Progenitor cell of endocrine pancreas (in vitro differentiated cells): ENCODE measurements at places on chromosomes 2 and 18. TPM values are rescaled to one million over a fixed set of nuclear protein-coding genes. Genes with fewer than 3 reads are reported as not detected.

DNA sequence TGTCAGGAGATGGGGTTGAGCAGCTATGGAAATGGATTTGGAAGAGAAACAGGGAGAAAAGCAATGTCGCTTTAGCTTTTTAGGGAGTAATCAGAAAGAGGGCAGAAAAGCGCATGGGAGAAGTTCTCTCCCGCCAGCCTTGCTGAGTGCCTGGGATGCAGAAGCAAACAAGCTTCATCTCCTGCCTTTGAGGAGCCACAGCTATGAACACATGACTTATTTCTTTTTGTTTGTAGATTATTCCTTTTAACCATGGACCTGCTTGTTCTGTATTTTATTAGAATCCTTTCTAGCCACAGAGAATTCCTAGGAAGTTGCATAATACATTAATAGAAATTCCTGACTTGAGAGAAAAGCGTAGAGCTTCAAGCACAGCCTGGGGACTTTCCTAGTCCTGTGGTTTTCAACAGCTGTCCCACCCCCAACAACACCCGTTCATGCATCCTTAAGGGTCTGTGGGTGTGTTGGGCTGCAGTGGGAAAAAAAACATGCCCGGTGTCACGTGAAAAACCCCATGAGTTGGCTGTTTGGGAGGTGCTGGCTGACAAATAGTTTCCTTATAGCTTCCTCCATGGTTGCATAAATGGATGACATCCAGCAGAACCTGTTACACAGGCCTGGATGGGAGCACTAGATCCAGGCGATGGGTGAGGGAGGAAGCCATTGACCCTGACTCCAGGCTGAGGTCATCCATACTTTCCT lies 14.9 kb downstream of the SLC9A4 start:
- no peaks in the 10 kb centered on the region for H3K4me1 ChIP-seq
- H3K4me3 ChIP-seq: no peak overlapping the region
- no peaks in the 10 kb centered on the region for H3K36me3 ChIP-seq
- DNase-seq: no peak
- peaks cover 3% of the 10 kb centered on the region for H3K27me3 ChIP-seq

DNA sequence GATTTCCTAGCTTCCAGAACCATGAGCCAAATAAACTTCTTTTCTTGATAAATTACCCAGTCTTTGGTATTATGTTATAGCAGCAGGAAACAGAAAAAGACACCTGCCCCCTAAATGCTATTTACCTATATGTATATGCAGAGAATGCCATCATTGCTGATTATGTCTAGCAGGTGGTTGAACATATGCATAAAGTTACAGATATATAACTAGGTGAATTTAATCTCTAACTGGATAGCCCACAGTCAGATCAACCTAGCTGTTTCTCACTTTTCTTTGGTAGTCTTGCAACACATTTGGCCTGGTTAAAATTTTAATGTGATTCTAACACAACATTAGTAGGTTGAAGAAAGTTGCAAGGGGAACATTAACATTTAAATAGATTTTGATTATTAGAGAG lies 7.1 kb upstream of the CERS6 start:
- H3K36me3 ChIP-seq: no peaks in the 10 kb centered on the region
- H3K4me3 ChIP-seq: no peak overlapping the region
- H3K27ac ChIP-seq: no peak overlapping the region
- H3K4me1 ChIP-seq: no peaks in the 10 kb centered on the region
- H3K27me3 ChIP-seq: no peaks in the 10 kb centered on the region

GRCh38 chr2:158745067-158745865 lies 49.9 kb upstream of the DAPL1 start:
- DNase-seq: no peak
- no peak overlapping the region for H3K4me3 ChIP-seq
- peaks cover 6% of the 10 kb centered on the region for H3K4me1 ChIP-seq
- H3K27ac ChIP-seq: peak overlapping the region; percentile 2

- no peaks in the 10 kb centered on the region for H3K27me3 ChIP-seq
- DNase-seq: no peak
- H3K4me3 ChIP-seq: no peak overlapping the region
- H3K4me1 ChIP-seq: peaks cover 22% of the 10 kb centered on the region
- H3K27ac ChIP-seq: no peak overlapping the region
- peaks cover 2% of the 10 kb centered on the region for H3K36me3 ChIP-seq
Observed at GRCh38 chr2:191869178-191869577, 22.3 kb upstream of the CAVIN2 start.

GRCh38 chr2:68715353-68716041 lies 19.1 kb upstream of the ARHGAP25 start:
- DNase-seq: peak; percentile 46
- H3K4me3 ChIP-seq: no peak overlapping the region
- H3K27me3 ChIP-seq: no peaks in the 10 kb centered on the region
- no peaks in the 10 kb centered on the region for H3K36me3 ChIP-seq
- no peaks in the 10 kb centered on the region for H3K4me1 ChIP-seq
- no peak overlapping the region for H3K27ac ChIP-seq

DNA sequence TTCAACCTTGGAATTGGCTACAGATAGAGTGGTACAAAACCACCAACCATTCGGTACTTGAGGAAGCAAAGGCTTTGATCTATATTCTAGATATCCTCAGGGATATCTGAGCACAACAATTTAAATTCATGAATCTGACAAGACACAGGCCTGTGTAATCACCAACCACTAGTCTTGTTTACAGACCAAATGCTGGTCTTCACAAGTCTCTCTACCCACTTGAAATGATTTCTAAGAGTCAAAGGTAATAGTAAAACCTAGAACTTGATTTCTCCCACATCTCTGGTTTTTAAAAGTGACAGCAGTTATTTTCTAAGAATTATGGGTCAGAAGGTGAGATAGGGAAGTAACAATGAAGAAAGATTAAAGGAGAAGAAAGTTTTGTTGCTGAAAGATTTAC lies 613.7 kb upstream of the ACVR2A start:
- peaks cover 22% of the 10 kb centered on the region for H3K4me1 ChIP-seq
- no peaks in the 10 kb centered on the region for H3K36me3 ChIP-seq

GRCh38 chr2:145836986-145837385 lies 1317.1 kb upstream of the ZEB2 start:
- no peak overlapping the region for H3K27ac ChIP-seq
- peaks cover 5% of the 10 kb centered on the region for H3K4me1 ChIP-seq
- no peaks in the 10 kb centered on the region for H3K27me3 ChIP-seq
- DNase-seq: no peak

GRCh38 chr2:205765151-205765550 lies 82.8 kb downstream of the NRP2 start:
- DNase-seq: no peak
- peaks cover 27% of the 10 kb centered on the region for H3K4me1 ChIP-seq

- H3K36me3 ChIP-seq: no peaks in the 10 kb centered on the region
- DNase-seq: no peak
- no peak overlapping the region for H3K4me3 ChIP-seq
- H3K27ac ChIP-seq: no peak overlapping the region
- H3K4me1 ChIP-seq: no peaks in the 10 kb centered on the region
- H3K27me3 ChIP-seq: peaks cover 8% of the 10 kb centered on the region
Observed at GRCh38 chr2:236193026-236193425, 24.8 kb upstream of the GBX2 start.

GRCh38 chr2:134193006-134193405 lies 60.9 kb upstream of the MGAT5 start:
- H3K27me3 ChIP-seq: no peaks in the 10 kb centered on the region
- H3K27ac ChIP-seq: no peak overlapping the region
- peaks cover 14% of the 10 kb centered on the region for H3K36me3 ChIP-seq
- H3K4me1 ChIP-seq: no peaks in the 10 kb centered on the region
- no peak for DNase-seq

DNA sequence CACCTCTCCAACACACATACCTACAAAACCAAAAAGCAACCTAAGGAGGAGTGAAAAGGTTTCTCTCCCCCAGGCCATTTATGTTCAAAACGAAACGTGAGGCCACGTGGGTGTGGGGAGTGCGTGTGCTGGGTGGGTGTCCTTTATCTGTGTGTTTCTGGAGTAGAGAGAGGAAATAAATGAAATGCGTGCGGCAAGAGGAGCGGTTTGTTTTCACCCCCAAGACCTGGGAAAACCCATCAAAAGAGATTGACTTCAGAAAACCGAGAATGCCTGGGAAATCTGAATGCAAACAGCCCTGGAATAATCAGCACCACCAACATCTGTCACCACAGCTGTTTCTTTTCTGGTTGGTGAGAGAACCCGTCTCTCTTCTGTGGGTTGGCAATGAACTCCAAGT lies 137.4 kb downstream of the INSIG2 start:
- peaks cover 14% of the 10 kb centered on the region for H3K4me1 ChIP-seq
- H3K36me3 ChIP-seq: no peaks in the 10 kb centered on the region
- peaks cover 62% of the 10 kb centered on the region for H3K27me3 ChIP-seq
- no peak overlapping the region for H3K27ac ChIP-seq

- no peak for DNase-seq
- H3K36me3 ChIP-seq: no peaks in the 10 kb centered on the region
- peaks cover 8% of the 10 kb centered on the region for H3K27me3 ChIP-seq
Observed at GRCh38 chr2:21644266-21644665, 520.5 kb downstream of the TDRD15 start.

- H3K4me1 ChIP-seq: no peaks in the 10 kb centered on the region
- no peak overlapping the region for H3K27ac ChIP-seq
- no peaks in the 10 kb centered on the region for H3K36me3 ChIP-seq
- no peak overlapping the region for H3K4me3 ChIP-seq
- peaks cover 10% of the 10 kb centered on the region for H3K27me3 ChIP-seq
- DNase-seq: no peak
Observed at GRCh38 chr18:24674200-24674599, 213.8 kb downstream of the HRH4 start.

GRCh38 chr18:63267975-63268721 lies 51.4 kb downstream of the BCL2 start:
- no peak overlapping the region for H3K4me3 ChIP-seq
- peaks cover 10% of the 10 kb centered on the region for H3K27me3 ChIP-seq
- H3K27ac ChIP-seq: no peak overlapping the region
- H3K36me3 ChIP-seq: no peaks in the 10 kb centered on the region

- H3K4me3 ChIP-seq: peak overlapping the region; percentile 95
- H3K4me1 ChIP-seq: peaks cover 25% of the 10 kb centered on the region
- DNase-seq: no peak
- H3K27ac ChIP-seq: peak overlapping the region; percentile 89
- H3K36me3 ChIP-seq: no peaks in the 10 kb centered on the region
- H3K27me3 ChIP-seq: no peaks in the 10 kb centered on the region
Observed at GRCh38 chr18:13725566-13726231, 659 bp downstream of the FAM210A start.

DNA sequence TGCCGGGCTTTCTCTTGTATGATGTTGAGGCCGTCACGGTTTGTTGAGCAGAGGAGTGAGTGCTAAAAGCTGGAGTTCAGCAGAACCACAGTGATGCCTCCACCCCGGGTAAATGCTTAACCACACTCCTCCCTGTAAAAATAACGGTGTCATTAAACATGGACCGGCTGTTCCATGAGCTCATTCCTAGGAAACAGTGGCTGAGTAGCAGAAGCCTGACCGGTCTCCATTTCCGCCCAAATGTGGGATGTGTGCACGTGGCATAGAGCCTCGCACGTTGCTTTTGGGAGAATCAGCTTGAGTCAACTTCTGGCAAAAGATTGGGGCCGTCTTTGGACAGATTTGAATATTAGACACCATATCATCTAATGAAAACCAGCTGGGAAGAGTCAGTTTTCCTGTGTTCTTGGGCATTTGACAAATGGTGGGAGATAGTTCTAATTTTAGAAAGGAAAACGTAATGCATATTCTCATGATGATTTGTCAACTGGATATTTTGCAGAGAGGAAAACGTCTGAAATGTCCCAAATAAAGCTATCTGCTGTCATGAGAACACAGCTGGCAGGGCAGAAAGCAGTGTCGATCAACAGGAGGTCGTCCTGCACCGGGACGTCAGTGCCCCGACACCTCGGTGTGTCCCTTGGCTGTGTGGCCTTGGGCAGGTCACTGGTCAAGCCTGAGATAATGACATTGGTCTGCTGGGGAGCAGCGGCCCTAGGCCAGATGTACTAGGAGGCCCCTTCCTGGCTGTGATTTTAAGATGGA lies 42.4 kb downstream of the LRRFIP1 start:
- H3K4me3 ChIP-seq: no peak overlapping the region
- no peak overlapping the region for H3K27ac ChIP-seq
- DNase-seq: no peak
- peaks cover 28% of the 10 kb centered on the region for H3K4me1 ChIP-seq

DNA sequence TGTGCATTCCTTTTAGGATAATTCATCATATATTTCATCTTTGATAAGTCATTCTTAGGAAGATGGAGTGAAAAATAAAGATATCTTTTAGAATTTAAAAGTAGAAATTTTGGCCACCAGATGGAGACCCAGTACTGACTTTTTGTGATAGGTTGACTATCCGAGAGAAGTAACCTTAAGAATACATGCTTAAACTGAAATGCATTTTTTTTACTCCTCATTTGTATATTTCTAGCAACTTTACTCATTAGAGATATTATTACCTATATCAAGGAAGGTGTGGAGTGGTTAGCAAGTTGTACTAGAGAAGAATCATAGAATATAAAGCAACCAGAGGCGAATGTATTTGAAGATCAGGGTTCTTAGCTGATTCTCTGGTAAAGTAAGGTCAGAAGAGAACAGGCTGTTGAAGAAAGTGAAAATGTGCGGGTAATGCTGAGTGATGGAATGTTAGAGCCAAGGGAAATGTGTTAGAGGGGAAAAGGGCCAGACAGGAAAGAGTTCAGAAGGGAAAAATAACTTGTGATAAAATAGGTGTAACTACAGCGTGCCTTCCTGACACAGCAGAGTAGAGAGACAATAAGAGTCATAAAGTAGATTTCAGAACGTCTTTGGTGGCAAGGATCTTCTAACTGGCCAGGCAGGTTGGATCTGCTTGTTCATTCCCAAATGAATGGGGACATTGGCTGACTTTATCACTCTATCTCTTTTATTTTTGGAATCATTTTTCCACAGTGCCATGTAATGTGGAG lies 52.3 kb downstream of the TDRD15 start:
- no peak for DNase-seq
- no peak overlapping the region for H3K27ac ChIP-seq
- no peaks in the 10 kb centered on the region for H3K27me3 ChIP-seq
- no peaks in the 10 kb centered on the region for H3K36me3 ChIP-seq
- peaks cover 11% of the 10 kb centered on the region for H3K4me1 ChIP-seq

- H3K27ac ChIP-seq: no peak overlapping the region
- no peak for DNase-seq
- no peaks in the 10 kb centered on the region for H3K36me3 ChIP-seq
- H3K27me3 ChIP-seq: peaks cover 8% of the 10 kb centered on the region
Observed at GRCh38 chr18:25799231-25799630, 291.2 kb downstream of the SS18 start.

- H3K27me3 ChIP-seq: peaks cover 8% of the 10 kb centered on the region
- DNase-seq: no peak
- H3K27ac ChIP-seq: no peak overlapping the region
- H3K4me1 ChIP-seq: peaks cover 25% of the 10 kb centered on the region
- peak overlapping the region; percentile 58 for H3K4me3 ChIP-seq
- peaks cover 7% of the 10 kb centered on the region for H3K36me3 ChIP-seq
Observed at GRCh38 chr2:58239243-58239925, 1.7 kb downstream of the FANCL start.

ARHGAP28 gene
- total RNA-seq: 109 and 117 TPM in 2 replicates

L3MBTL4 gene
- total RNA-seq: 8.0 and 11.5 TPM in 2 replicates

PTPN4 gene
- 54.2 and 59.1 TPM in 2 replicates for total RNA-seq

RSAD2 gene
- 4.4 and 5.3 TPM in 2 replicates for total RNA-seq

LGALSL gene
- 22.6 and 23.9 TPM in 2 replicates for total RNA-seq

RPRM gene
- total RNA-seq: 2.4 and 3.1 TPM in 2 replicates

ADCYAP1 gene
- total RNA-seq: 0.11 TPM in 1 of 2 replicates, not detected in the other

MZT2A gene
- total RNA-seq: 69.5 and 84.9 TPM in 2 replicates
